ENCODE measurements at places on chromosomes 11 and 22. TPM values are rescaled to one million over a fixed set of nuclear protein-coding genes. Genes with fewer than 3 reads are reported as not detected.
A peak's percentile ranks its signal among the peaks of the same experiment; 100 is the strongest.

DNA sequence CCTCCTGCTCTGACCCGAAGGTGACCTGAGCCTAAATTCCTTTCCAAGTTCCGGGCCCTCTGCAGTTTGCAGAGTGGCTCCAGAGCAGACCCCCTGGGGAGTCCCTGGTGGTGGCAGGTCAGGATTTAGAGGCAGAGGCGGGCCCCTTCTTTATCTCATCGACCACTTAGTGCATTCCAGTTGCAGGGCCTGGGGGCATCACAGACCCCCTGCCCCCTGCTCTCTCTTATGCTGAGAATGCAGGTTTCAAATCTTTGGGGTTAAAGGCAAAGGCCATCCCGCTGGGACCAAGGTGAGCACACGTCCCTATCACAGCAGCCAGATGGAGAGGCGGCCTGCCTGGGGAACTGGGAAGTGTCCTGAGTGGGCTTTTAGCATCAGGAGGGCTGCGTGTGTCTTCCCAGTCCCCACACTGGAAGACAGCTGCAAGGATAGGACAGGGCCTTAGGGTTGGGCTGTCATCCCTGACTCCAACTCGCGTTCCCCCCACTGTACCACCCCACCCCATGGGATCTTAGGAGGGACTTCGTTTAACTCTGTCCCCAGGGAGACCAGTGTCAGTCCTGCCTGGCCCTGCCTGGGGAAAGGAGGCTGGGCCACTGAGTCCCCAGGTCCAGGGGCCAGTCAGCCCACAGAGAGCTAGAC, 11.3 kb downstream of the DERL3 start:
- no peaks in the 10 kb centered on the region for H3K4me1 ChIP-seq
- H3K4me3 ChIP-seq: no peak overlapping the region
- no peak for DNase-seq
- H3K36me3 ChIP-seq: peaks cover 50% of the 10 kb centered on the region
- H3K27ac ChIP-seq: no peak overlapping the region

GRCh38 chr11:64245797-64246620, 734 bp downstream of the PPP1R14B start:
- H3K4me1 ChIP-seq: peaks cover 49% of the 10 kb centered on the region
- peak overlapping the region; percentile 95 for H3K4me3 ChIP-seq
- DNase-seq: peak; percentile 38
- H3K36me3 ChIP-seq: no peaks in the 10 kb centered on the region

GRCh38 chr11:4684631-4685285, 12.9 kb downstream of the OR51E2 start:
- H3K27ac ChIP-seq: no peak overlapping the region
- H3K36me3 ChIP-seq: no peaks in the 10 kb centered on the region
- no peaks in the 10 kb centered on the region for H3K27me3 ChIP-seq
- H3K4me1 ChIP-seq: no peaks in the 10 kb centered on the region
- no peak overlapping the region for H3K4me3 ChIP-seq
- no peak for DNase-seq

DNA sequence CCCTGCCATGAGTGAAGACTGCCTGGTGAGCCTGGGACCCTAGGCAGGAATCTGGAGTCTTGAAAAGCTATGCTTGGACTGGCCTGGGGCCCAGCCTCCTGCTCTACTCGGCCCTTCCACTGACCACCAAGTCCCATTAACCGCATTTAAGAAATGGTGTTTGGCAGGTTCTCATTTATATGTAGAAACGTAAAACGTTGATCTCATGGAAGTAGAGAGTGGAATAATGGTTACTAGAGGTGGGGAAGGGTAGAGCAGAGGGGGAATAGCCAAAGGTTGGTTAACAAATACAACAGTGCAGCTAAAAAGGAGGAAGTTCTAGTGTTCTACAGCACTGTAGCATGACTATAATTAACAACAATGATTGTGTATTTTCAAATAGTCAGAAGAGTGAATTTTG, 72.9 kb upstream of the EED start:
- H3K4me3 ChIP-seq: no peak overlapping the region
- H3K4me1 ChIP-seq: no peaks in the 10 kb centered on the region
- H3K36me3 ChIP-seq: no peaks in the 10 kb centered on the region

GRCh38 chr22:47205554-47205953, 443.1 kb downstream of the TBC1D22A start:
- no peaks in the 10 kb centered on the region for H3K27me3 ChIP-seq
- H3K27ac ChIP-seq: no peak overlapping the region
- DNase-seq: no peak
- H3K4me1 ChIP-seq: no peaks in the 10 kb centered on the region
- H3K4me3 ChIP-seq: no peak overlapping the region

DNA sequence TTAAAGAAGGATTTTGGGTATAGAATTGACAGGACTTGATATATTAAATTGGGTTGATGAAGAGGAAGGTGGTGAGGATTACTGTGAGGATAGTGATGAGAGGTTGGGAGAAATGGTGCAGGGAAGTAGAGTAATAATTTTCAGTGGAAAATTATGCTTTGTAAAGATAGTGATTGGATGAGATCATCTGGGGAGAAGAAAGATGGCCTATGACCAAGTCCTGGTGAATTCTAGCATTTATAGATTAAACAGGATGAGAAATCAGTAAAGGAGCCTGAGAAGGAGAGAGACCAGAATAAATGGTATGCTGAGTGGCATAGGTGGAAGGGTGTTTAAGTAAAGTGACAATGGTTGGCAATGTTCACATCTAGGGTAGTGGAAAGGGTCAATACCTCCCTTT, 15.0 kb downstream of the IPO7 start:
- no peak for DNase-seq
- H3K27me3 ChIP-seq: no peaks in the 10 kb centered on the region
- H3K36me3 ChIP-seq: no peaks in the 10 kb centered on the region
- no peak overlapping the region for H3K27ac ChIP-seq
- H3K4me3 ChIP-seq: no peak overlapping the region
- peaks cover 27% of the 10 kb centered on the region for H3K4me1 ChIP-seq

GRCh38 chr22:44594951-44595350, 96.9 kb upstream of the RTL6 start:
- DNase-seq: no peak
- H3K4me3 ChIP-seq: no peak overlapping the region
- H3K4me1 ChIP-seq: no peaks in the 10 kb centered on the region
- H3K27me3 ChIP-seq: no peaks in the 10 kb centered on the region

The PDE3B gene
- 219 TPM for total RNA-seq

The GDPD5 gene
- 141 TPM for total RNA-seq

The GLYATL2 gene
- total RNA-seq: not detected

The BIK gene
- 2.5 TPM for total RNA-seq

Measured in CD4-positive, alpha-beta memory T cell (primary cell).